ENCODE measurements at places on chromosomes 2 and 18. TPM values are rescaled to one million over a fixed set of nuclear protein-coding genes. Genes with fewer than 3 reads are reported as not detected.

The QPCT gene
- total RNA-seq = 41.8 TPM

The CNTNAP5 gene
- total RNA-seq = 66.2 TPM

The POTEC gene
- total RNA-seq = 0.46 TPM

The CAMKMT gene
- 19.6 TPM for total RNA-seq

The NGEF gene
- 65.0 TPM for total RNA-seq

The KLF11 gene
- total RNA-seq = 11.1 TPM

The TWIST2 gene
- 0.23 TPM for total RNA-seq

The NCKAP5 gene
- 11.5 TPM for total RNA-seq

The IL37 gene
- total RNA-seq = not detected

The CD302 gene
- 6.7 TPM for total RNA-seq

The SP9 gene
- 14.5 TPM for total RNA-seq

The UGT1A3 gene
- total RNA-seq = not detected

The SP5 gene
- total RNA-seq = 2.3 TPM

The ABCB11 gene
- total RNA-seq = 1.2 TPM

The PXDN gene
- 30.0 TPM for total RNA-seq

The ASB1 gene
- 22.6 TPM for total RNA-seq

All from diencephalon (tissue), 1 donor.